Stimulated activated CD4-positive, alpha-beta T cell treated with anti-CD3 and anti-CD28 coated beads, Interleukin-1b, Interleukin-23, amount 100 ng/mL, for 1 hour (primary cell): ENCODE measurements at places on chromosomes 5 and 9.

DNA sequence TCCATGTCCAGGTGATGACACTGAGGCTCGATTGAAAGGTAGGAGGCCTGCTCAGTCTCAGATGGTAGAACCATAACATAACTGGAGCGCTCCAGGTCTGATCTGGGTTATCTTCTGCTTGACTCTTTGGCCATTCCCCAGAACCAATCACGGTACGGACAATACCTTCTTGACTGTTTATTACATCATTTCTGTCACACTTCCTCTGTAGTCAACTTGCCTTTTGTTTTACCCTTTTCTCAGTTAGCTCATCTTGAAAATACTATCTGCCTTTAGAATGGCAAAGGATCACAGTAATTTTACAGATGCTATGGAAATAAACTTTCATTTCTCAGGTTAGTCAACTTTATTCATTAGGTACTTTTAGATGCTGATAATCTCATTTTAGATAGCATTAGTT, 22.4 kb downstream of the GLRA1 start:
- DNase-seq, result no peak

- no peak for DNase-seq
Measured at GRCh38 chr5:171444582-171444981, 25.1 kb downstream of the FGF18 start.

GRCh38 chr9:34519321-34520020, 3.3 kb downstream of the ENHO start:
- no peak for DNase-seq

- no peak for DNase-seq
Measured at GRCh38 chr9:3696368-3696767, 170.6 kb upstream of the RFX3 start.

DNA sequence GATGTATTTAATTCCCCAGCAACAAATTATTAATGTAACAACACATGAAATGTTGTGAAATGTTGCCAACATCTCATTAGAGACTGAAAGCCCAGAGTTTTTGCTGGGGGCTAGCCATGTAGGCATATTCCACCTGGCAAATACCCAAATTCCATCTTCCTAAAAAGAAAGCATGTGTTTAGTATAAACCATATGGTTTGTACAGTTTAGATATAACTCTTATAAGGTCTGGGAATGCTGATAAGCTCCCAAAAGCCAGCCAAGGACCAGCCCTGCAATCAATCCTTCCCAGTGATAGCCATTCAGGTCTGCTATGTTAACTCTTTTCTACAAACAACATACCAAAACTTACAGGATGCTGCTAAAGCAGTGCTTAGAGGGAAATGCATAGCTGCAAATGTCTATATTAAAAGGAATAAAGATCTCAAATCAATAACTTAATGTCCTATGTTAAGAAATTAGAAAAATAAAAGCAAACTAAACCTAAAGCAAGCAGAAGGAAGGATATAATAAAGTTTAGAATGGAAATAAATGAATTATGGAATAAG, 158.9 kb downstream of the AUH start:
- DNase-seq, result no peak

GRCh38 chr5:4065472-4066320, 470.1 kb downstream of the IRX1 start:
- no peak for DNase-seq

- no peak for DNase-seq
Measured at GRCh38 chr5:141875795-141876627, 2.2 kb downstream of the PCDH1 start.

DNA sequence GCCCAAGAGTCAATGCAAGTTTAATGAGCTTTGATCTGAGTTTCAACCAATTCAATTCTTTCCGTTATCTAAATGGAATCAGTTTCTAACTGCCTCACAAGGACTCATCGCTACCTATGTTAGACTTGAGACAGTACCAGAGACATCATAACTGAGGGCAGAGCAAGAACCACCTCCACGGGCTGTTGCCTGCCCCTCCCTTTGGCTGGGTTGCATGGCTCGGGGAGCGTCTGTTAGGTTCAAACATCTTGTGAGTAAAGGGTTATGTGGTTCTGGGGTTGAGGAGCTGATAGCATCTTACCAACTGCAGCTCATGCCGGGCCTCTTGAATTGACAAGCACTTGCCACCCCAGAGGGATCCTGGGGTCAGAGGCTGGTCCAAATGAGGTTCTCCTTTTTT, 457.9 kb downstream of the ENC1 start:
- no peak for DNase-seq

DNA sequence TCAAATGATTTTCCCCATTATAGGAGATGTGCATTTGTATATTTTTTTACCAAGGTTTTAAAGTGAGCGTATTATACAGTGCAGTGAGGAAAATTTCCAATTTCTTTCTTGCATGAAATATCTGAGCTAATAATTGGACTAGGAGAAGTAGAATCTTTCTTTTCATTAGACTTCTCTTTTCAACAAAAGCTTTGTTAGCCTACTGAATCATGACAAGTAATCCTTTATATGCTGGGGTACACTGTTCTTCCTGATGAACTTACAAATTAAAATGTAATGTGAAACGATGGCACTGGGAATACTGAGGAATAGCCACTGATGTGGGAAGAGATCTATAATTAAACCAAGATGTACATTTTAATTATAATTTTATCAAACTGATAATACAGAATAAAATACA, 829.6 kb downstream of the PTPRD start:
- DNase-seq, result no peak

DNA sequence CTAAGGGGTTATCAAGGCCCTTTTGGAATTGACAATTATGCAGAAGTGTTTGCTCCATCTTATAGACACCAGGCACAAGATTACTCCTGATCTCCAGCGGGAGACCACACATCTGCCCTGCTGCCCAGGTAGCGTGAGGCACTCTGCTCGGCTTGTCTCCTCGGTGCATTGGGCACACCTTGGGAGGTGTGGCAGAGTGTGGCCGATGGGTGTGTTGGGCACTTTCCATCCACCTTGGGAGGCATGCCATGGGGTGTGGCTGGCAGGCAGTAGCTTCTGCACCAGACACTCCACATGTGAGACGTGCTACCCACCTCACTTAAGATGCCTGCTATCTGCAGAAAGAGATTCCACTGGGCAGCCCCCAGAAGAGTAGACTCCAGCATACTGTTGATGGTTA, 54.1 kb downstream of the GADD45G start:
- no peak for DNase-seq

DNA sequence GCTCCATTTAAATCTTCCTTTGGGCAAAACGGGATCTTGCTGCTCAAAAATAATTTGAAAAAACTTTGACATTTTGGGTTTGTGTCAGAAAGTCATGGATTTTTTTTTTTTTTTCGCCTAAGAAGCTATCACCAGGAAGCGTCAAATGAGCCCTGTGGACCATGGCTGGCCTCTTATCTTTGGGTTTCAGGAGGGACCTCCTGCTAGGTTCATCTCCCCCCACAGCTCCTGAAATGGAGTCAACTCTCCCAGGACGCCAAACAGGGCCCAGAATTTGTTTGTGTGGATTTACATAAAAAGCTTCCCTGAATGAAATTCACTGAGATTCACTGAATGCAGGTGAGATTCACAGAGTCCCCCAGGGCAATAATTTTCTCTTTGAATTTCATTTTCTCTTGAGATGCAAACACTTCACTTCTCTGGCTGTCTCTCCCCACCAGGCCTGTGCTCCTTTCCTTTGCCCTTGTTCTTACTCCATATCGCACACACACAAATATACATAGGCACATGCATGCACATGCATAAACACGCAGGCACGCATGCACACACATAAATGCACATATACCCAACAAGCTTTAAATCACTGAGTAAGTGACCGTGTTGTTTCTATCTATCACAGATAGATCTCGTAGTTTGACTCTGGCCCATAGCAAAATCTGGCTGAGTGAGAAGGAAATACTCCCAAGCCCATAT, 55.3 kb upstream of the GALNT10 start:
- no peak for DNase-seq

DNA sequence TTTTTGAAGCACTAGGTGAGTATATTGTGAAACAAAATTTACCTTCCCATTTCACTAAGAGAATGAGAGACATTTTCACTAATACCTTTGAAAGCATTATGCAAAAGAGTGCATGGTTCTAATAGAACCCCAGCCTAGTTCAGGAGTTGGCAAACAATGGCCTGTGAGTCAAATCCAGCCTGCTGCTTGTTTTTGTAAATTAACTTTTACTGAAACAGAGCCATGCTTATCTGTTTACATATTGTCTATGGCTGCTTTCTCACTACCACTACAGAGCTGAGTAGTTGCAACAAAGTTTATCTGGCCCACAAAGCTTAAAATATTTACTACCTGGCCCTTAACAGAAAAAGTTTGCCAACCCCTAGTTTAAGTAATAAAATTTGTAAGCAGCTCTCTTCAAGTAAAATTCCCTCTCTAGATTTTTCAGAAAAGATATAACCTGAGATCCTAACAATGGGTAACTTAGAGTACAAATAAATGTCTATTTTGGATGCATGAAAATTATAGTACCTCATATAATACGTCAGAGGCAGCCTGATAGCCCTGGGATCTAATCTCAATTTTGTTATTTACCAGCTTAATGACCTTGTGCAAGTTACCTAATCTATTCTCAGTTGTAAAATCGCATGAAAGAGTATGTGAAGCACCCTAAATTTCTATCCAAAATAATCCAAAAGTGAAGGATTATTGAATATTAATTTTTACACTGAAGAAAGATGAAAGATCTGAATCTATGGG, 50.7 kb upstream of the ARL15 start:
- DNase-seq, result no peak

DNA sequence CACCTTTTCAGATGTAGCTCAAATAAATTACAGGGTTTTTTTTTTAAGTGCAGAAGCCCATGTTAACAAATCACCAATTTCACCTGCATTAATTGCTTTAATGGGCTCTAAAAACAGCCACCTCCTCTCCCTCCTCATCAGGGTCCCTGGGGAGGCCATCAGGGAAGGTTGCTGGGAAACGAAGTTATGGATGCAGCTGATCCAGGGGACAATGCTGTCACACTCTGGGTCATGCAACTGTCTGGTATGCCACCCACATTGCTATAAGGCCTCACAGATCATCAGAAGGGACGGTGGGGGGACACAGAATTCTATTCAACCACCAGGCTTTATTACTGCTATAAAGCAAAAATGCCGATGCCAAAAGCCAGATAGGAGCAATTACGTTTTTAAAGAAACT, 9.3 kb downstream of the WHRN start:
- DNase-seq, result no peak
